ENCODE measurements at places on chromosomes 12 and 14.
A peak's percentile ranks its signal among the peaks of the same experiment; 100 is the strongest.

DNA sequence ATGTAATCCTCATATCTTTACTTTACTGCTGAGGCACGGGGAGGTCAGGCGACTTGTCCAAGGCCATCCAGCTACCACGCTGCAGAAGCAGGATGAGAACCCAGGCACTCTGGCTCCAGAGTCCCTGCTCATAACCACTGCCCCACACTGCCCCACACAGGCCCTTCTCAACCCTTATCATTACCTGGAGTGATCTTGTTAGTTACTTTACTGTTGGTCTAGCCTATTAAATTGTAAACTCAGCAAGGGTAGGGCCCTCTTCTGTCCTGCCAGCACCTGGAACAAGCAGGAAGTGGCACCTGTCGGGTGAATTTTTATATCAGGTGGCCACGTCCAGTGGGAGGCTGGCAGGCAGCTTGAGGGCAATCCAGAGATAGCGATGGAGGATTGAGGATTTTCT lies 12.2 kb downstream of the FAIM2 start:
- DNase-seq, result no peak

- DNase-seq, result no peak
Measured at GRCh38 chr12:6056406-6057240, 67.8 kb downstream of the VWF start.

DNA sequence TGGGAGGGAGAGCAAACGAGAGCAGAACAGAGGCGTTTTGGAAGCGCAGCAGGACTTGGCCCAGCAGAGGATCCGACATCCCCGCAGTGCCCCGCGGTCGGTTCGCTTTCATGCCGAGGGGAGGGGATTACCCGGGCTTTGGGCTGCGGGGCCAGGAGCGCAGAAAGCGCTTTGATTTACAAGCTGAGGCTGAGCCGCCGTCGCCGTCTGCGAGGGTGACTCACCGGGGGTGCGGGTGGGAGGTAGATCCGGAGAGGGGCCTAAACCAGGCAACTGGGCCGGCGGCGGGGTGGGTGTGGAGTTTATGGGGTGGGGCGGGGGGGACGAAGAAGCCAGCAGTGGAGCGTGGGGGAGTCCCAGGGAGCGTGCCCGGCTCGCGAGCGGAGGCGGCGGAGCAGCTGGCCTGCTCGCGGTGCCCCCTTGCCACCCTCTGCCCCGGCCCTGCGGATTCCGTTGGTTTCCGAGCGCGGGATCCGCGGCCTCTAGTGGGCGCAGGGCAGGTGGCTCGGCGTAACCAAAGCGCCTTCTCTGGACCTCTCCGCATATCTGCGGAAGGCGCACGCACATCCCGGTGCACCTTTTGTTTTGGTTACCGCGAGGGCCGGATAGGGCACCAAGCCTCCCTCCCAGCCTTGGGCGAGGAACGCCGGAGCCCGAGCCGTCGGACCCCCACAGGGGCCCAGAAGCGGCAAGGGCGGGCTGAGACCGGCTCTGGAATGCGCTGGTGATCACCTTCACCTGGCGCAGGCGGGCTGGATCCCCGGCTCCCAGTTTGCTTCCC lies 2.6 kb downstream of the SIX4 start:
- peak; percentile 52 for DNase-seq

- no peak for DNase-seq
Measured at GRCh38 chr12:92756898-92757596, 54.3 kb downstream of the PLEKHG7 start.

DNA sequence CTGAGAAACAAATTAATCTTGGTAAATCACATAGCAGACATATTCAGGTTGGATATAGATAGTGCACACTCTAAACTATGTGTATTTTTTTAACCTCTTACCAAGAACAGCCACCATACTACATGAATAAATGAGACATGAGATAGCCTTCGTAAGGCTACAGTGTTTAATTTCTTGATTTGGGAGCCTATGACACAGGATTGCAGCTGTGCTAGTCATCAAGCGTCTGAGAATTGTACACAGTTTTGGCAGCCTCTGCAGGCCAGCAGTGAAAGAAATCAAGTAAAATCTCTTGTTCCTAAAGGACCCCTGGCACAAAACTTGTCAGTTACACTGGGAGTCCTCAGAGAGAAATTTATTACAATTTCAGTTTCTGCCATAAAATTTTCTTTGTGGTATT lies 236.1 kb downstream of the C12orf50 start:
- no peak for DNase-seq

DNA sequence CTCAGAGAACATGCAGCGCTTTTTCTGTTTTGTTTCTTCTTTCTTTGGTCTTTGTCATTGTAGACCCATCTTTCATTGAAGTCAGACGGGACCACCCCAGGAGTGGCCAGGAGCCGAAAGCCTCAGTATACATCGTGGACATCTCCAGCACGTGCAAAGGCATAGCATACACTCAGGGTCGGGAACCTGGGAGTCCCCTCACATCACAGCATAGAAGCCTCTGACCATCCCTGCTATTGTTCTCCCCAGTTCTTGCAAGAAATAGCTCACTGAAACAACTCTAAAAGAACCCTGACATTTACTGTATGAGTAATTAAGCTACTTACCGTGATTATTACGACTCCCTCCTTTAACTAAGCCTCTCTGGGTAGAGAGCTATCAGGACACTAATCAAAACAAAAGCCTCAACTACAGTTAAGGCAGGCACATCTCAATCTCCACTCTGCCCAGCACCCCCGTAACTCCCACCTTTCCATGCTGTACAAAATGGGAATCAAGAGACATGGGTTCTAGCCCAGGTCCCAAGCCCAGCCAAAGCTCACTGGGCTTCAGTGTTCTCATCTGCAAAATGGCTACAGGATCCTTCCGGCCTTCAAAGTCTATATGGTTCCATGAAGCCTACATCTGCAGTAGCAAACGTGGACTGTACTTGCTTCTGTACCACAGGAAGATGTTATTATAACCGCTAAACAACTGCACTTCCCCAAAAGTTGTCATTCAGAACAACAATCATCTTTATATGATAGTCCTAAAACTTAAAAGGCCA lies 6.7 kb downstream of the CCDC88C start:
- DNase-seq, result no peak

DNA sequence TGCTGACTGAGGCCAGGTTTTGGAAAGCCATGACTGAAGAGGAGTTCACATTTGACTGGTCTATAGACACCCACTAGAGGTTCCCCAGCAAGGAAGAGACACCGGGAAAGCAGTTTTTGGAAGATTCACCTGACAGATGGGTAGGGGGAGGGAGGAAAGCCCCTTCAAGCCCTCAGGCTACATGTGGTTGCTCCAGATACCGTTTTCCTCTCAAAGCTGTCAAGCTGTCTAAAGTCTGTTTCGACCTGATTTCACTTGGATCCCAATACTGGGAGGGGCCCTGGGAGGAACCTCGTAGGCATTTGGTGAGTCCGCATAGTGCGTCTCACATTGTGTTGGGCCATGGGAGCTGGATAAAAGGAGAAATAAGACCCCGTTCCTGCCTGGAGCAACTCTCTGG lies 1.7 kb upstream of the LRP1 start:
- DNase-seq, result no peak

DNA sequence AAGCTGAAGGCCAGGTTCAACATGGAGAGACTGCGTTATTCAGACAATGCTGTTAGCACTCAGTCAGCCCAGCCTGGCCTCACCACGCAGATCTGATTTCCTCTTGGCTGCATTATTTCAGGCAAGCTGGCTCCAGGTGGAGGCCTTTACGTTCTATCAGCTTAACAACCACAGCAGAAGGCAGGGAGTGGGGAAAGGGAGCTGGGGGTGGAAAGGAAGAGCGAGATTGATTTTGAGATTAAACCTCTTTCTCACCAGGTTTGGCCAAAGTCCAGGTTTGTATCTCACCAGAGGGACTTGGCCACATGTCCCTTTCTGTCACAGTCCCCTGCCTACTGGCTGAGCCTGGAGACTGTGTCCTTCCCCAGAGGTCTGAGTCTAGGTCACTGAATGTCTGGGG lies 543.7 kb upstream of the TMEM132C start:
- DNase-seq, result no peak

GRCh38 chr14:56490379-56490778 lies 89.2 kb upstream of the TMEM260 start:
- DNase-seq, result no peak

DNA sequence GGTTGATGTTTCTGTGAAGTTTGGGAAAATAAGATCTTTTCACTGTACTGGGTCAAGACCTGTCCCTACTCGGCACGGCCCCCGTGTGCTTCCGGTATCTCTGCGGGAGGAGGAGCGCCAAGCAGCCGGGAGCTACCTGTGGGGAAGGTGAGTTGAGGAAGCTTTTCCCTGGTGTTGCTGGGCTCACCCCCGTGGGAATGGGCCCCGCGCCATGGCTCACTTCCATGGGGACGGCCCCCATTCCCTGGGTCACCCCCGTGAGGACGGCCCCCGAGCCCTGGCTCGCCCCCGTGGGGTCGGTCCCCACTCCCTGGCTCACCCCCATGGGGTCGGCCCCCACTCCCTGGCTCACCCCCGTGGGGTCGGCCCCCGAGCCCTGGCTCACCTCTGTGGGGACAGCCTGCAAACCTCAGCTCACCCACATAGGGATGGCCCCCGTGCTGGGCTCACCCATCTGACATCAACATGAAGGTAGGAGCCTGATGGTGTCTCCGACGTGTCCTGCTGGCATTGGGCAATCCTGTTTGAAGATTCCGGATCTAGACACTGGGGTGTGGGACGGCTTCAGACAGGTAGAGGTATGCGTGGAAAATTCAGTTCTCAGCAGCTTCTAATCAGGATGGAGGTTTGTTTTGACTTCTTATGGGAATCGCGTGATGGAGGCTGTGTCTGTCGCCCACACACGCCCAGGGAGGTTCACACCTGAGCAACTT lies 9.1 kb downstream of the LRCOL1 start:
- DNase-seq, result no peak

DNA sequence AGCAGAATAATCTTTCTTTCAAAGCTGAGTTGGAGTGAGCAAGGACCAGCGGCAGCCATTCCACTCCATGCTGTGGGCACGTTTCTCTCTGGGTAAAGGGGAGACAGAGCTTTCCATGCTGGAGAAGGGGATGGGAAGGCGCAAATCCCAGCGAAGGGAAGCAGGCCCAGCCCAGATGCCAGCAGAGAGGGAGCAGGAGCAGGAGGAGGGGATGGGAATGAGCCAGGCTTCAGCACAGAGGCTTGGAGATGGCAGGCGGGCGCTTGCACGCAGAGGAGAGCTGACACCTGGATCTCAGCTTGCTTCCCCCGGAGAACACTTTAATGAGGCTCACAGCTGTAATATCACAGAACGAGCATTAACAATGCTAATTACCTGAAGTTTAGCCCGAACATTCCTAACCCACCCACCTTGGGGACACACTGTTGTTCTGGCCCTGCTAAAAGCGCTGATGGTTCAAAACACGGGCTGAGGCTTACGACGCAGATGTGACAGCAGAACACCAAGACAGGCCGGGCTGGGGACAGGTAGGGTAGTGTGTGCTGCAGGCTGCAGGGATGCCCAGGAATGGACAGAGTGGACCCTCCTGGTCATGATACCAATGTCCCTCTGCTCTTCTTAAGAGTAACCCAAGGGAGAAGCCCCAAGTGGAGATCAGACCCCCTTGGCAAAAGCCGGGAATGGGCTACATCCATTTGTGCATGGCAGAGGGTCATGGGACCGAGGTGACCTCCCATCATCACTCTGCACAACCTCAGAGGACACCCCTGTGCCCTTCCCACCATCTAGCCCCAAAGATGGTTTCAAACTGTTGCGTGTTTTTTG lies 288.6 kb downstream of the DPF3 start:
- DNase-seq, result no peak

- DNase-seq, result no peak
Measured at GRCh38 chr12:66063916-66064315, 66.6 kb downstream of the LLPH start.

All from T1000 (cell line).